Mucosa of gallbladder (tissue), 1 donor: ENCODE measurements at places on chromosomes 2 and 18.
A peak's percentile ranks its signal among the peaks of the same experiment; 100 is the strongest.

GRCh38 chr2:42895791-42896135, 103.4 kb upstream of the HAAO start:
- DNase-seq: no peak

- DNase-seq: no peak
Measured at GRCh38 chr2:154233231-154233630, 361.5 kb downstream of the GALNT13 start.

DNA sequence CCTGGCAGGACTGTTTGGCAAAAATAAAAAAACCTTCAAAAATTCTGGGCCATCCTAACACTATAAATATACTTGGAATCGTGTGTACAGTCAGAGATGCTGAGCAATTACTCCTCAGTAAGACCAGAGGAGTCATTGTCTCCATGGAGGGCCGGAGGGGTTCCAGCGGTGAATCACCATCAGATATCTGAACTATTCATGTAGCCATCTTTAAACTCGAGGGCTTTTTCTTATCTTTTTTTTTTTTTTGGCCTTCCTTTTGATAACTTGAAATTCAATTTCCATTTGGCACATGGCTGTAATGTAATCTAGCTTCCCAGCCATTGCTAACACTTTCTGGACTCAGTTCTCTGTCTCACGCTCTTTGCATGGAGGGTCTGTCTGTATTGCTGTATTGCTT, 7.4 kb upstream of the FHL2 start:
- no peak for DNase-seq

- DNase-seq: no peak
Measured at GRCh38 chr2:64992218-64992617, 3.0 kb downstream of the SLC1A4 start.

- DNase-seq: no peak
Measured at GRCh38 chr2:217103752-217104545, 244.1 kb upstream of the TNP1 start.

DNA sequence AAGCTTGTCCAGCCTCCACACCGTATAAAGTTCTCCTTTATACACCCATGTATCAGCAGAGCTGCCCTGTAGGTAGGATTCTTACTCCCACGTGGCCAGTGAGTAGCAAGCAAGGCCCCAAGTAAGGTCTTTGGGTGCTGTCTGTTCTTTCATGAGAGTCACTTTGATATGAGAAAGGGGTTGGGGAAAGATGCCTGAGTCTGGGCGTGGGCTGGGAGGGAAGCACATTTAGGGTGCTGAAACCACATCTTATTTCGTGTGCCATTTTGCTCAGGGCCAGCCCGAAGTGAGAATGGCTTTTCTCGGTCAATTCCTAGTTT, 436 bp upstream of the ITPRIPL1 start:
- DNase-seq: no peak

- no peak for DNase-seq
Measured at GRCh38 chr18:35694808-35695207, 113.3 kb downstream of the GALNT1 start.

DNA sequence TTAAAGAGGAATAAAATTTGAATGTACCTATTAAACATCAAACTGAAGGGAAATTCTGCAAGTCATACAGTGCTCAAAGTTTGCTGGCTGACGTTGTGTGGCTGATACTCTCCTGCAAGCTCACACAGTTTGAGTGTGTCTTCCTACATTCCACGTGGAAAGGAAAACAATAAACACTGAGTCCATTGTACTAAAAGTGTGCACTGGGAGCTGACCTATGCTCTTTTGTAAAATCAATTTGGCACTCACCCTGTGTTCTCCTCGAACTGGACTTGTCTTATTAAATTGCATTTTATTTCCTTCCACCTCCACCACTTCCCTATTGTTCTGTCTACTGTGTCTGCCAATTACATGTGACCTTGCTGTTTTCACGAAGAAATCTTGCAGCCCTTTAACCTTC, 458.0 kb downstream of the CPS1 start:
- DNase-seq: peak; percentile 39

DNA sequence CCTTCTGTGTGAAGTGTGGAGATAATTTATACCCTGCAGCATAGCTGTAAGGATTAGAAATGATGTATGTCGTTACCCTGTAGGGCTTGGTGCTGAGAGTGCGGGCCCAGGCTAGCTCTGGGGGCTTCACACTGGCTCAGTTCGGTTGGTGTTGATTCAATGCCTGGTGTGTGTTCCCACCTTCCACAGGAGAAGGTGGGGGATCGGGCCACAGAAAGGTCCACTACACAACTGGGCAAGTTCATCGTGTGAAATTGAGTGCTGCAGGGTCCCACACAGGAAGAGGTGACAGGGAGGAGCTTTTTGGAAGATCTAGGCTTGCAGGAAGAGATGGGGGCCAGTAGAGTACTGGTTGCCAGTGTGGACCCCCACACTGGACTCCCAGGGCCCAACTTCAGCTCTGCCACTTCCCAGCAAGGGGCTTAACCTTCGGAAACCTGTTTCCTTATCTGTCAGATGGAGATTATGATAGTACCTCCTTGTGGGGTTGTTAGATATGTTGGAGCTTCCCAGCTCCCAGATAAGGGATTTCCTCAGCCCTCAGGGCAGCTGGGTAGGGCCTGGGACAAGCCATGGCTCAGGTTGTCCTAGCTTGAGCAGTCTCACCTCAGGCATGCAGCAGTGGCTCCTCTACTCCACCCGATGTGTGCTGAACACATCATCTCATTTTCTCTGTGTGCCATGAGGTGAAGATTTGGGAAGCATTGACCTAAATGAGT, 71.5 kb downstream of the TMEM247 start:
- DNase-seq: no peak

- no peak for DNase-seq
Measured at GRCh38 chr2:46320141-46320567, 22.9 kb downstream of the EPAS1 start.

- DNase-seq: no peak
Measured at GRCh38 chr2:203195331-203196036, 43.3 kb upstream of the CYP20A1 start.

- no peak for DNase-seq
Measured at GRCh38 chr2:98868548-98869271, 67.3 kb downstream of the CRACDL start.

DNA sequence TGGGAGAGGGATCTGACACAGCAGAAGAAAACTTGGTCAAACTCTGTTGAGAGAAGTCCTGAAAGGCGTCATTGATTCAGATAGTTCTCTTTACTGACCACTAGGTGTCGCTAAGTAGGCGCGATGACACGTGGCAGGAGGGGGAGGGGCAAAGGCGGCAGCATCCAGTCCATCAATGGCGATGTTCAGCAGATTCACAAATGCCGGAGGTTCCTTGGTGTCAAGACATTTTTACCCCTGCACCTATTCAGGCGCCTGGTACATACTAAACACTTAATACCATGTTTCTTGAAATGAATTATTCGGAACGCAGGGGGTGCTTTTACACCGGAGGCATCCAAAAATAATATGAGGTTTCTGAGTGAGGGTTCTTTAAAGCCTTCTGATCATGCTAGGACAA, 3.0 kb upstream of the PLEK start:
- peak; percentile 69 for DNase-seq

GRCh38 chr2:180559771-180560170, 420.6 kb upstream of the UBE2E3 start:
- no peak for DNase-seq

- DNase-seq: no peak
Measured at GRCh38 chr18:77395953-77396352, 146.3 kb downstream of the GALR1 start.

GRCh38 chr2:136085453-136086209, 32.3 kb downstream of the CXCR4 start:
- DNase-seq: no peak

- DNase-seq: no peak
Measured at GRCh38 chr2:85170938-85171475, 37.8 kb downstream of the TCF7L1 start.

- no peak for DNase-seq
Measured at GRCh38 chr2:18455236-18455862, 105.1 kb downstream of the RDH14 start.

DNA sequence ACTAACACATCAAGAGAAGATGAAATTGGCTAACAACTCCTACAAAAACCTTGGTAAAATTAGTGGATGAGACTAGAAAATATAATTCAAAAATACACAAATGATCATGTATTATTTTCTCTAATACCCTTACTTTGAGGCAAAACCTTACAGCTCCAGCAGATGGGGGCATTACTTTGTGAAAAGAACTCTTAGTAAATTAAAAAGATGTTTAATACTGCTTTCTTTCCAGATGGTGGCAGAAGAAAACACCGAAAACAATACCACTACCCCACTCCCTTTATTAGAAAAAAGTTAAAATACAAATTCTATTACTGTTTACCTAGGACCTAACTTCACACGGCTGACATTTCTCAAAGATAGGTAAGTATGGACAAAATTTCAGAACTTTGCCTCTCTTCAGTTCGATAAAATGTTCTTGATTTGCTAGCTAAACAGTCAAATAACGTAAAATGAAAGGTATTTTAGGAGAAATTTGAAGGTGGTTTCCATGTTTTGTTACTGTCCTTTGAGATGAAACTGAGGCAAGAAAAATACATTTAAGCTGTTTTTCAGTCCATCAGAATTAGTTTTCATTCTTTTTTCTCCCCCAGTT, 30.6 kb downstream of the ORC4 start:
- DNase-seq: no peak

GRCh38 chr2:72142570-72143440, 4.9 kb downstream of the CYP26B1 start:
- peak; percentile 53 for DNase-seq

DNA sequence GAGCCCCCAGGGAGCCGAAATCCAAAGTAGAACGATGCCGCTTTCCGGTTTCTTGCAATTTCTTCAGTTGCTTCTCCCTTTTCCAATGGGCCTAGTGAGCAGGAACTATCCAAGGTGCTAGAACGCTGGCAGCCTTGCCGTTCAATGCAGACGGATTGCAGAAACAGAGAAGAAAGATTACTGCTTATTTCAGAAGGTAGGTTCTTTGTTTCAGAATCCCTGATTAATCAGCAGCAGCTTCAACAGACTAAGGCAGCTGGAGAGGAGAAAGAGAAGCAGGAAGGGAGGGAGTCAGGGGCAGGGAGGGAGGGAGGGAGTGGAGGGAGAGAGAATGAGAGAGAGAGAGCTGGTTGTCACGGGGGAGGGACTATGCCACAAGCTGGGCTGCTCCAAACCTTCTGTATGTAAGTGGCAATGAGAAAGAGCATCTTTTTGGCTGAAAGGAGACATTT, 576 bp downstream of the NYAP2 start:
- peak; percentile 28 for DNase-seq

DNA sequence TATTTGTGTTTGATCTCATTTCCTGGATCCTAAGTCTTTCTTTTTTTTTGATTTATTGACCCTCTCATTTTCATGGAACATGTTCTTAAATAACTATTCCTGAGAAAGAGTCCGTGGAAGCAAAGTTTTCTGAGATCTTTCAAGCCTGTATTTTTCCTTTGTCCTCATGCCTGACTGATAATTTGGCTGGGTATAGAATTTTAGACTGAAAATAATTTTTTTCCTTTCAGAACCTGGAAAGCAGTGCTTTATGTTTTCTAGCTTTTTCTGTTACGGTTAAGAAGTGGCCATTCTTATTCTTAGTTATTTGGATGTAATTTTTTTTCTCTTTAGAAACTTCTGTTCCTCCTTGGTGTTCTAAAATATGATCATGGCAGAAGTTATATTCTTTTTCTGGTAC, 82.5 kb downstream of the SEMA4F start:
- DNase-seq: no peak

- no peak for DNase-seq
Measured at GRCh38 chr2:54524226-54524991, 68.3 kb downstream of the SPTBN1 start.
